ENCODE measurements at places on chromosomes 12 and 14.

DNA sequence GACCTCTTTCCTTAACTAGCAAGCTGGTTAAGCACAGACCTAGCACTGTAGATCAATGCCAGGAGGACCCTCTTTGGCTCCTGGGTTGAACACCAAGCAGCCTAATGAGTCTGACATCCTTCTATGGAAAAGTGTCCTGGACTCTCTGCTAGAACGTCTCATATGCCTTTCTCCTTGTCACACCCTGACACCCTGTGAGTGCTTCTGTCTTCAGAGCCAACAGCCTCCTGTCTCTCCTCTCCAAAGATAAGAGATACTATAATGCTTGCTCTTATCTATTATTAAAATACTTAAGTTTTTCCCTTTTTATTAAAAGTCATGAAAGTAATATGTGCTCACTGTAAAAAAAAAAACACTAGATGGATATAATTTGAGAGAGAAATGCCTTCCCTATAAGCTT is 222.7 kb downstream of the FOXN3 start:
- no peak for DNase-seq

GRCh38 chr12:14577344-14577743 is 9.7 kb upstream of the PLBD1 start:
- no peak for DNase-seq

GRCh38 chr14:64960762-64961276 is 11.3 kb downstream of the RAB15 start:
- DNase-seq = no peak

GRCh38 chr14:34113005-34113511 is 162.2 kb upstream of the EGLN3 start:
- no peak for DNase-seq

DNA sequence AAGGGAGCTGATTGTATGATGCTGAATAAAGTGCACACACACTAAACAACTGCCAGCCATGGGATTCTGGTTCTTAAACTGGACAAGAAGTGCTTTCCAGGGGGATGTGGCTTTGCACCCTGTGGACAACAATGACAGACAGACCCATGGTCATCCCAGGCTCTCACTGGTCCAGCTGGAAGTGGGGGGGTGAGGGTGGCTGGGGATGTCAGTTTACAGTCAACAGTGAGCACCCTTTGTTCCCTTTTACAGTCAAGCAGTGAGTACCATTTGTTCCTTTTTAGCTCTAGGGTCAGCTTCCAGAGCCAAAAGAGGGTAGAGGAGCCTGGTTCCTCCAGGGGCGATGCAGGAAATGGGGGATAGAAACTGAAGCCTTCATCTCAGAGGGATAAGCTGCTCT is 100.7 kb downstream of the SMOC1 start:
- no peak for DNase-seq
